ENCODE measurements at places on chromosomes 3 and 15.
A peak's percentile ranks its signal among the peaks of the same experiment; 100 is the strongest.

GRCh38 chr3:134059671-134060560 is 30.2 kb upstream of the SLCO2A1 start:
- DNase-seq = no peak

- no peak for DNase-seq
Observed at GRCh38 chr3:170476291-170476690, 57.6 kb downstream of the CLDN11 start.

DNA sequence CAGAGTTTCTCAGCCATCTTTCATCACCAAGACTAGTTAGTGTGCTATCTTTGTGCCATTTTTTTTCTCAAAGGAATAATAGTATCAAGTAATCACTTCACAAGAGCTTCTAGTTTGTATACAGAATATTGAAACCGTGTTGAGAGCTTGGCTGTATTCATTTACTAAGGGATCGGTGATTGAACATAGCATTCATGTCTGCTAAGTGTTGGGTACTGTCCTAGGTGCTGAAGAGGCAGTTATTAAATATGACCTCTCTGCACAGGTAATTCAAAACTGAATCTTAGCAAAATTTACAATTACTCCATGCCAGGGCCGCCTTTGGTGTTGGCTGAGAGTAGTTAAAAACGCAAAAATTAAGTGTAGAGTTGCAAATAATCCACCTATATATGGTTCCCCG is 355.3 kb upstream of the RORA start:
- no peak for DNase-seq

DNA sequence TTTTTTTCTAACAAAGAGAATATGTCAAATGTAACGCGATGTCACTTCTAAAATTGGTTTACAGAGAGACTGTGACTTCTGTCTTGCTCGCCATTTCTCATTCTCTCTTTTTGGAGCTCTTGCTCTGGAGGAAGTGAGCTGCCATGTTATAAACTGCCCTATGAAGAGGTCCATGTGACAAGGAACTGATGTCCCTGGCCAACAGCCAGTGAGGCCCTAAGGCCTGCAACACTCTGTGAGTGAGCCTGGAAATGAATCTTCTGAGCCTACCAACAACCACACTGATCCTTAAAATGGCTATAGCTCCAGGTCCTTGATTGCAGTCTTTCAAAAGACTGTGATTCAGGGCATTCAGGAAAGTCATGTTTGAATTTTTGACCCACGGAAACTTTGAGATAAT is 49.9 kb downstream of the NMD3 start:
- DNase-seq = no peak

GRCh38 chr3:32229565-32229964 is 8.9 kb upstream of the CMTM8 start:
- DNase-seq = no peak

DNA sequence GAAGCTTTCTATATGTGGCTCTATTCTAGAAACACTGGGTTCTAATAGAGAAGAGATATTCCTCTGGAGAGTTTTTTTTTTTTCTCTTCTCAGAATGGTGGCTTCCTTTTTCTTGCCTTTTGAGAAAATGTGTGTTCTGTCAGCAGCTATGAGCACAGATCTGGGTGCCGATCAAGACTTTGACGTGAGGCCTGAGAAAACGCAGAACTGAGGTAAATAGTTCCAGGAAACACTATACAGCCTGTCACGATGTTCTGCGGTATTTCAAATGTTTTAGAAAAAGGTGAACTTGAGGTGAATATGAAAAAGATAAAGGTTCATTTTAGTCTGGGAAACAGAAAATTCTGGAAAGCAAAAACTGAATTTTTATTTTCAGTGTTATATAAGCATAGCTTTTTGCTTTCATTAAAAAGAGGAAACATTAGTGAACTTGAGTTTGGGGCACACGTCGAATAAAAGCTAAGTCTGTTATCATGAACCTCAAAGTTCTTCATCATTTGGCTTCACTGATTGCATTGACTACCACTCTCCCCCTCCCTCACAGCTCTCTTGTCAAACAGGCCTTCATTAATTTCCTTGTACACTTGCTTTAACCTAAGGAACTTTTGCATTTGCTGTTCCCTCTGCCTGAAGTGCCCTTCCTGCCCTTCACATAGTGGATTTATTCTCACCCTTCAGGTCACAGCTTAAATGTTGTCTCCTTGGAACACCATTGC is 265.1 kb downstream of the NFKBIZ start:
- DNase-seq = no peak

DNA sequence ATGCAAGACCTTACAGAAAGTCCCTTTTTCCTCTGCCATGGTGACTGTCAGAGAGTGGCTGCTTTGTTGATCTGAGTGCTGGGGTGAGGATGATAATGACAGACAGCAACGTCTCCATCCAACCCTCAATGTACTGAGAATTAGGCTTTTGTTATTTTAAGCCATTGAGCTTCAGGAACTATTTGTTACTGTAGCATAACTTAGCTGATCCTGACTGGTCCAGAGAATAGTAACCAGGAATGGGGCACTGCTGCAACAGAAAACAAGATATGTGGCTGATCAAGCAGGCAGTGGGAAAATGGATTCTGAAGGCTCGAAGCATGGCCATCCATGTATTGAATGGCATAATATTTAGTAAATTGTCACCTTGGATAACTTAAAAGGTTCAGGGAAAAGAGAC is 5.2 kb upstream of the KLF13 start:
- DNase-seq = no peak

DNA sequence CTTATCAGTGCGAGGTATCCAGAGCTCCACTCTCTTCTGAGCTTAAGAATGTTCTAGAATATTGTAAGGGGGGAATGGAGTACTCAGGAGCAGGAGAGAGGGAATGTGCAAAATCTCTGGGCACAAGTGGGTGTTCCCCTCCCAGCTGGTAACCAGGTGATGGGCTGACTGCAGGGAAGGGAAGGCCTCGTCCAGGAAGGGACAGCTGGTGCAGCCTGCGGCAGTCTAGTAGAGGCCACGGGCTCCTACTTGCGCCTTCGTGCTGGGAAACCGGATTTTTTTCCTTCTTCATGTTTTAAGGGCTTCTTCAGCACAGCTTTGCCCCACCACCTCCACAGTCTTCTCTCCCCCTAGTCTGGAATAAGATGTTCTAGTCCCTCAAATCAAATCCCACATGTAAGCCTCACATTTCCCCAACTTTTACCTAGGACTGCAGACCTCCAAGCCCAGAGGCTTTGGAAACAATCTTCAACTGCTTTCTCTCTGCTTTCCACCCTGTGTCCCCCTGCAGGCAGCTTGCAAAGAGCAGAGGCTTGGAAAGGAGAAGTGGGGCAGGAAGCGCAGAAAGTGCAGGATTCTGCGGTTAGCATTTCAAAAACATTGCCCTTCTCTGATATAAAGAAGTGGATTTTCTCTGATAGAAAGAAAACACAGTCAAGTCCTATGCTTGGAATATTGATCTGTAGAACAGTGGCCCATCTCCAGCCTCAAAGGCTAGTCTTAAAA is 11.9 kb upstream of the CGNL1 start:
- DNase-seq = no peak

GRCh38 chr15:76376029-76376428 is 39.5 kb downstream of the ISL2 start:
- DNase-seq = no peak

GRCh38 chr15:40283615-40284300 is 894 bp upstream of the ANKRD63 start:
- no peak for DNase-seq

- DNase-seq = no peak
Observed at GRCh38 chr3:157807280-157807679, 298.9 kb downstream of the SHOX2 start.

GRCh38 chr3:42140665-42141203 is 49.6 kb downstream of the TRAK1 start:
- DNase-seq = no peak

GRCh38 chr3:121594850-121595249 is 1.7 kb downstream of the FBXO40 start:
- DNase-seq = no peak

- DNase-seq = no peak
Observed at GRCh38 chr3:134201201-134202130, 49.2 kb downstream of the RYK start.

DNA sequence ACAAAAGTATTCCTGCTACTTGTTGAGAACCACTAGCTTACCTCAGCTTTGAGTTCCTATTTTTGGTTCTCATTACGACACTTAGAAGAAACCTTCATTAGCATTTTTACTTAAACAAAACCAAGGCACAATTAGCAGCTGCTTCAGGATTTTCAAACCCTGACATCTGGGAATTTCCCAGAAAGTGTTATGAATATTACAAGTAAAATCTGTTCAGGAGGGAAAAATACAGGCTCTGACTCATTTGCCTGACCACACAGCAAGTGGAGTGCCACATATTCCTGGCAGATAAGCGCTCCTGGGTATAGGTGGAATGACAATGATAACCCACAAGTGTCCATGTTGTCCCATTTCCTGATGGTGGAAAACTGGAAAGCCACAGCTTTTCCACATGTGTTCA is 10.3 kb upstream of the RFTN1 start:
- DNase-seq = no peak

- no peak for DNase-seq
Observed at GRCh38 chr3:117450026-117450425, 740.4 kb downstream of the TUSC7 start.

GRCh38 chr3:58065700-58066167 is 57.5 kb downstream of the FLNB start:
- no peak for DNase-seq

DNA sequence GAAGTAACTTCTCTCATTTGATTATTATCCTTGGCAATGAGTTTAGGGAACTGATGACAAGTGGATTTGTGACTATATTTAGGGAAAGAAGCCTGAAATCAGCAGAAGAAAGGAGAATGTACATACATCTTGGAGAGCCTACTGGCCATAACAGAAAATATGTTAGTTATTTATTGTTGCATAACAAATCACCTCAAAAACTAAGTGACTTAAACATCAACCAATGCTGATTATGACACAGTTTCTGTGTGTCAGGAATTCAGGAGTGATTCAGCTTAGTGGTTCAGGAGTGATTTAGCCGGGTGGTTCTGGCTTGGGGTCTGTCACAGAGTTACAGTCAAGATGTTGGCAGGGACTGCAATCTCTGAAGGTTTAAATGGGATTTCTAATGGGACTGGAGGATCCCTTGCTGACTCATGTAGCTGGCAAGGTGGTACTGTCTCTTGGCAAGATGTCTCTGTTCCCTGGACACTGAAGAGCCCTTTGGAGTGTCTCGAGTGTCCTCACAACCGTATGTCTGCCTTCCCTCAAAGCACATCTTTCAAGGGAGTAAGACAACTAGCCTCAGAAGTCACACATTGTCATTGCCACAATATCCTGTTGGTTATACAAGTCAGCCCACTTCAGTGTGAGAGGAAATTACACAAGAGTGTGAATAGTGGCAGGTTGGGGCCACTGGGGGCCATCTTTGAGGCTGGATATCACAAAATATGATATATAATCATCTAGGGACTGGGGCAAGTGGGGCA is 248.9 kb downstream of the SV2B start:
- DNase-seq = no peak

DNA sequence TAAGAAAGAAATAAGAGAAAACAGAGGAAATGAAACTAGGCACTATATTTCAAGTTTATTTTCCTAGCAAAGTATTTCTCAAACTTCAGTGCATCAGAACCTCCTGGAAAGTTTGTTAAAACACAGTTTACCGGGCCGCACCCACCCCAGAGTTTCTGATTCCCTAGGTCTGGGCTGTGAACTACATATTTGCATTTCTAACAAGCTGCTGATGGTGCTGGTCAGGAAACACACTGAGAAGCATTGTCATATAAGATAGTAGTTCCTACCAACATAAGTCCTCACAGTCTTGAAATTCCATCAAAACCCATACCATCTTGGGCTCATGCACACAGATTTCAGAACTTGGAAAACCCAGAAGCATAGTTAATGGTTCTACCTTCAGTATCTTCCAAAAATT is 8.3 kb downstream of the SLC9A9 start:
- no peak for DNase-seq

DNA sequence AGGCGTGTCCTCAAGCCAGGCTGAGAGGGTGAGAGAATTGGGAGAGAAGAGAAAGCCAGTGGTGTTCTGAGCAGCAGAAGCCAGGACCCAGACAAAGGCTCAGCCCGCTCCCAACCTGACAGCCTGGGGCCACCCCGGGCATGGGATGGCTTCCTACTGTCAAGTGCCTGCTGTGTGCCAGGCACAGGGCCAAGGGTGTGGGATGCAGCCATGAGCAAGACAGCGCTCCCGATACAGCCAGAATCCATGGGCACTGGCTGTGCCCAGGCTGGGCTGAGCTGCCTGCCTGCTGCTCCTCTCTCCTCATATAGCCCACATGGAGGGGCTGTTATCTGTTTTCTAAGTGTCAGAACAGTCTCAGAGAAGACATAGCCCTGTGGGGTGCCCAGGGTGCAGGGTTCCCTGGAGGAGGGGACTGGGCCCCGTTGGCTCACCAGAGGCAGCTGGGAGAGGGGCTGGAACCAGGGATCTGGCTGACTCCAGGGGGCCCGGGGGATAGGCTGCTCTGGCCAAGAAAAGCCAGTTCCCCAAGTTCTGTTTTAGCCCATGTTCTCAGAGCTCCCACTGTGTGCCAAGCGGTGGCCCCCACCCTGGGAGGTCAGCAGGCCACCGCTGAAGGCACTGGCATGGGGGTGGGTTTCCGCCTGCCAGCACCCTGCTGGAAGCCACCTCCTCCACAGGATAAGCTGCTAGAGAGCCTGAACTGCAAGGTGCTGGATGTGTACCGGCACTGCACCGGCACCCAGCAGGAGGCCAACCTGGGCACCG is 39.0 kb downstream of the CFAP100 start:
- no peak for DNase-seq

- no peak for DNase-seq
Observed at GRCh38 chr15:40248006-40248783, 9.3 kb downstream of the PAK6 start.

- peak; percentile 63 for DNase-seq
Observed at GRCh38 chr15:31235311-31236183, 91.1 kb upstream of the KLF13 start.

DNA sequence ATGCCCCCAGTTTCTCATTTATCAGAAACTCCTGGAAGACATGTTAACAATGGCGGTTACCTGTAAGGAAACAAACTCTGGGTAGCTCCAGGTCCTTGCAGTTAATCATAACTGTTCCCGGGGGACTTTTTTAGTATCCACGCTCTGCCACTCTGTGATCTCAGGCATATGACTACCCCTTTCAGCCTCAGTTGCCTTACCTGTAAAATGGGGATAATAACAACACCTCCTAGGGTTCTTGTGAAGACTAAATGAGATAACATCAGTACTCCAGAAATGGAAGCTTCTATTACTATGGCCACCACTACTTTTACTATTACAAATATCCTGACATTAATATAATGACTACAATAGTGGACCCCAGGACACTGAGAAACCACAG is 7.1 kb upstream of the FLNB start:
- no peak for DNase-seq

DNA sequence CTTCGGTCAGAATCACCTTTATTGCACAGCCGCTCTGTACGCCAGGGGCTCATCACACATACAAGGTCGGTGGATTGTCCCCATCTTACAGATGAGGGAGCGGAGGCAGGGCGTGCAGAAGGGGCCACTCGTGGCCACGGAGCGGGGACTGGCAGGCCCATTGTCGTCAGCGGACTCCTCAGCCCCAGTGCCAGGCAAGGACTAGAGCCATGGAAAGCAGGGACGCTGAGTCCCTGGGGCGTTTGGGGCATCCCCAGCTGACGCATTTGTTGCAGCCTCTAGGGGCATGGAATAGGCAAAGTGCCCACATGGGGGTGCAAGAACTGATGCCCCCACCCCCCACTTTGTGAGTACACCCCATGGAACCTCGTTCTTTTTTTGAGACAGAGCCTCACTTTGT is 29.8 kb upstream of the FURIN start:
- DNase-seq = no peak

Measured in GM10248 (cell line).